ENCODE measurements at places on chromosomes 5 and 9.

- DNase-seq, result no peak
These were observed 57.9 kb upstream of the CTNND2 start for GRCh38 chr5:11962122-11962521.

DNA sequence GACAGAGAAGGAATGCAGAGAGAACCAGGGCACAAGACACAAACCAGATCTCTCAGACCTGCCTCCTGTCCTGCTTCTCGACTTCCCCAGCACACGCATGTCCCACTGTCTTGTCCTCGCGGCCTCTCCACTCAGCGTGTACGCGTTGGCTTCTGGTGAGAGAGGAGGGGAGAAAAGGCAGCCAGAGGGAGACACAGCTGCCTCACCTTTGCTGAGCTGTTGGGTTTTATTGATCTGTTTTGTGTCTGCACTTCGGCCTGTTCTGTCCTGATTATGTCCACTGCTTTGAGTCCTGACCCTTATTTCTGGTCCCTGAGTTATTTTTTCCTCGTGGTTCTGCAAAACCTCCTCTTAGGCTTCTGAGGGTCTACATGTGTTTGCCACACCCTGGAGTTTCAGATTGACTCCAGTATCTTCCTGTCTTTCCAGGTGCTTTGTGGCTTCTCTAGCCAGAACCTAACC lies 87.5 kb upstream of the AGXT2 start:
- DNase-seq, result no peak

DNA sequence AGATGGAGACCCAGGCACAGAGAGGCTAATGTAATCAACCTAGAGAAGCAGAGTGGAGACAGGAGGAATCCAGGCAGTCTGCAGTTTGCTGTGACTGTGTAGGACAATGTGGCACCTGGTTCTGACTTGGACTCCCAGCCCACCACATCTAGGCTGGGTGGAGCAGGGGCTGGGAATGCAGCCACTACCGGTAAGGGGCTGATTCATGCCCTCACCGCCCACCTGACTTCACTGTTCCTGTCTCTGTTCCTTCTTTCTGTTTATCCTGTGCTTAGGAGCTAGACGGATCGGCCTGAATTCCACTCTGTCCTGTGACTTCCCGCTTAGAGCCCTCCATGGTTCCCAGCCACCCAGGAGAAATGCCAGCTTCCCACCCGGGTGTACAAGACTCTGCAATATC lies 2.6 kb downstream of the PDLIM4 start:
- no peak for DNase-seq

GRCh38 chr5:131357739-131358561 lies 94.1 kb downstream of the CDC42SE2 start:
- DNase-seq, result no peak

GRCh38 chr9:125293134-125293533 lies 31.5 kb downstream of the GAPVD1 start:
- DNase-seq, result no peak
